ENCODE measurements at places on chromosomes 12 and 14.

- DNase-seq, result no peak
Observed at GRCh38 chr12:103696101-103696500, 109.0 kb downstream of the STAB2 start.

GRCh38 chr14:30240685-30241084 lies 313.0 kb upstream of the PRKD1 start:
- no peak for DNase-seq

- no peak for DNase-seq
Observed at GRCh38 chr12:109535231-109535862, 38.0 kb downstream of the MMAB start.

- DNase-seq, result no peak
Observed at GRCh38 chr12:53505086-53505485, 2.2 kb downstream of the NPFF start.

DNA sequence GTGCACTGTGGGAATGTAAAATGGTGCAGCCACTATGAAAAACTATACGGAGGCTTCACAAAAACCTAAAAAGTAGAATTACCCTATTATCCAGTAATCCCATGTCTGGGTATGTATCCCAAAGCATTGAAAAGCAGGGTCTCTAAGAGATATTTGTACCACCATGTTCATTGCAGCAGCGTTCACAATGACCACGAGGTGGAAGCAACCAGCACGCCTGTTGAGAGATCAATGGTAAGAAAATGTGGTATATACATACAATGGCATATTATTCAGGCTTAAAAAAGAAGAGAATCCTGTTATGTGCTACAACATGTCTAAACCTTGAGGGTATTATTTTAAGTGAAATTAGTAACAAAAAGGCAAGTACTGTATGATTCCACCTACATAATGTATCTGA lies 910 bp upstream of the NOPCHAP1 start:
- no peak for DNase-seq

DNA sequence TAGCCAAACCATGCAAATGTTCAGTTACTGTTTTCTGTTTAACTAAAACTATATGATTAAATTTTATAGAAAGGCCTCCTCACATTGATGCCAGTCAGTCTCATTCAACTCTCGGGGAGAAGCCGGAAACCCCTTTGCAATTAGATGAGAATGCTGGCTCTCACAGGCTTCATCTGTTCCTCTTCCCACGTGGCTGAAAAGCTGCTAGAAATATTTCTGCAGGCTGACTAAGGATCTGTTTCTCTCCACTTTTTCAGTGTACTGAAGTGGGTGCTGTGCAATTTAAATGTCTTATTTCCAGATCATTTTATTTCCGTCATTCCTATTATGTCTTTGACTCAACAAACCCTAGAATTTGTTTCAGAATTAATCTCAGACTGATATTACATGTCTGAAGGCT lies 17.4 kb upstream of the KCNH3 start:
- DNase-seq, result no peak

DNA sequence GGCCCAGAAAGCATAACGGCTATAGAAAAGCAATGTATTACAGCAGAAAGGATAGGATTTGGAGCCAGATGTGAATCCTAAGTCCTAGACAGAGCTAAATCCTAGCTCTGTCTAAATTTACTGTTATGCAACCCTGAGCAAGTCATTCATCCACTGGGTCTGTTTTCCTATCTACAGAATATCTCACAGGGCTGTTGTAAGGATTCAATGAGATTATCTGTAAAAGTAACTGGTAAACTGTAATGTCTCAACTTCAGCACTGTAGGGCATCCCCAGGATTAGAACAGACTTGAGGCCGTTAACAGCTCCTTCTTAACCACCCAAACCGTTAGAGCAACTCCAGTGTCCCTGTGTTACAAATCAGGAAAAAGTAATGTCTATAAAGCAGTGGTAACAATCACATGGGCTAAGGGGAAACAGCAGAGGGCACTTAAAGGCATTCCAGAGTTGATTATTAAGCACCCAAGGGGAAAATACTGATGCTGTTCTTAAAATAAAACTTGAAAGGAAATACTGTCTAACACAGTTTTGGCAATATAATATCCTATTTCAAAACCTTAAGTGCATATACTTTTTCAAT lies 10.1 kb downstream of the GMFB start:
- DNase-seq, result peak; percentile 24

- DNase-seq, result no peak
Observed at GRCh38 chr14:97874394-97874793, 1077.2 kb downstream of the VRK1 start.

GRCh38 chr14:55913324-55914025 lies 204.7 kb upstream of the PELI2 start:
- no peak for DNase-seq

DNA sequence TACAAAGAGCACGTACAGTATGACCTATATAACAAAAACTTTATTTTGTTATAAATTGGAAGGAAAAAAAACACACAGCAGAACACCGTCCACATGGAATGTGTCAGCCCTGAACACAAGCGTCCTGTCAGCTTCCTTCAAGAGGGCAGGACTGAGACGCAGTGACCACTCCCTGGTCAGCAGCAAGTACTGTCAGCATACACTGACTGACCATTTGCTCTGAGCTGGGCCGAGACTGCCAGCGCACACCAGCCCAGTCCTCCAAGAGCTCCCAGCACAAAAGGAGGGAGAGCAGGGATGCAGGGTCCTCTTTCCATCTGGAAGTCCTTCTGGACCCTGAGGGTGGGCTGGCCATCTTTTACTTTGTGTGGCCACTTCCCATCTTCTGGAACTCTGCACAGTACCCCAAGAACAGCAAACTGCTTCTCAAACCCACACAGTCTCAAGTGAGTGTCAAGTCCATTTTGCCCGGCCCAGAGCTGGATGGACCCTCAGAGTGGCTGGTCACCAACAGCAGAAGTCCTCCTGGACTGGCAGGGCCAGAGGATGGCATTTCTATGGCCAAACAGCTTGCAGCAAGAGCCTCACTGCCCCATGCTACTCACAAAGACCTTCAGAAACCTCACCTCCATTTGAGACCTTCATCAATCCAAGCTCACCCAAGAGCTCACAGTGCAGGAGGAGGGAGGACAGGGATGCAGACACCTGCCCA lies 11.7 kb downstream of the CCDC88C start:
- no peak for DNase-seq

DNA sequence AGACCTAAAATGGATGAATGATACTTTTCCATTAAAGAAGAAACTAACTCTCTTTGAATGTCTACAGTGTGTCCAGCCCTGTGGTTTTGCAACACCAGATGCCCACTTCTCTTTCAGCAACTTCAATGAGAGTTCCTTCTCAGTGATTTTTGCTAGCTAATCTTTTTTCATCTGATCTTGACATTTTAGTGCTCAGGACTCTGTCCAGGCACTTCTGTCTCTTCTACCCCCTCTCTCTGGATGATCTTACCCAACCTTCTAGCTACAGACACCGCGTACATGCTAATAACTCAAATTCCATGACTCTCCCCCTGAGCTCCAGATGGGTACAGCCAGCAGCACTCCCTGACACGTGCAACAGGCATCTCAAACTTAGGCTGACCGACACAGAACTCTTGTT lies 161.1 kb upstream of the FOXN3 start:
- DNase-seq, result no peak

DNA sequence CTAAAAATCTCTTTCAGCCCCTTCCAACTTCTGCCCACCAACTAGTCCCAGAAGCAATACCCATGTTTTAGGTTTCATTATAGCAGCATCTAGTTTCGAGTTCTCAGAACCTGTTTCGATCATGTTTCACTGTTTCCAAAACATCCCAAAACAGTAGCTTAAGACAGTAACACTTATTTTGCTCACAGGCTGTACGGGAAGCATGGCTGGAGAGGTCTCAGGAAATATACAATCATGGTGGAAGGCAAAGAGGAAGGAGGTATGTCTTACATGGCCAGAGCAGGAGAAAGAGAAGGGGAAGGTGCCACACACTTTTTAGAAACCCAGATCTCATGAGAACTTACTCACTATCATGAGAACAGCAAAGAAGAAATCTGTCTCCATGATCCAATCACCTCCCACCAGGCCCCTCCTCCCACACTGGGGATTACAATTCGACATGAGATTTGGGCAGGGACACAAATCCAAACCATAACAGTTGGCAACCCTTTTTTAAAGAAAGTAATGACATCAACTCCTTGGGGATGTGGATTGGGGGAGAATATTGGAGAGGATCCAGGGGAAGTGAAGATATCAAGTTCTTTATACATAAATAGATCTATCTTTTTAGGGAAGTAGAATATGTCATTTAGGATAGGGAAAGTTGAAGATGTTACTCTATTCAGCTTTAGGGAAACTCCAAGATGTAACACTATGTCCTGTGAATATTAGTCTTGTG lies 269.9 kb upstream of the PLEKHG7 start:
- DNase-seq, result no peak

- DNase-seq, result no peak
Observed at GRCh38 chr12:113267621-113268020, 46.4 kb downstream of the TPCN1 start.

DNA sequence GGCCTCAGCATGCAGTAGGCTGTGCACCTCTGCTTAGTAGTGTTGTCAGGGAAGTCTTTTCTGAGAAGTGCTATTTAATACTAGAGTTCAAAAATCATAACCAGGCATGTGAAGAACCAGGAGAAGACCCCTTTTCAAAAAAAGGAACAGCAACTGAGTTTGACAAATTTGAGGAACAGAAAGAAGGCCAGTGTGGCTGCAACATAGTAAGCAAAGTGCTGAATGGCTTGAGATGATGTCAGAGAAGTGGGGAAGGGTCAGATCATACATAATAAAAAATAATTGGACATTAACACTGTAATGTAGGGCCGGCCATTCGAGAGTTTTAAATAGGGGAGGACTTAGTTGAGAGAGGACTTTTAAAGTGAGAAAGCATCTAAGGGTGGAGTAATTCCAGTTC lies 11.1 kb upstream of the CNTN1 start:
- no peak for DNase-seq

GRCh38 chr12:59405992-59406391 lies 189.8 kb upstream of the SLC16A7 start:
- no peak for DNase-seq

DNA sequence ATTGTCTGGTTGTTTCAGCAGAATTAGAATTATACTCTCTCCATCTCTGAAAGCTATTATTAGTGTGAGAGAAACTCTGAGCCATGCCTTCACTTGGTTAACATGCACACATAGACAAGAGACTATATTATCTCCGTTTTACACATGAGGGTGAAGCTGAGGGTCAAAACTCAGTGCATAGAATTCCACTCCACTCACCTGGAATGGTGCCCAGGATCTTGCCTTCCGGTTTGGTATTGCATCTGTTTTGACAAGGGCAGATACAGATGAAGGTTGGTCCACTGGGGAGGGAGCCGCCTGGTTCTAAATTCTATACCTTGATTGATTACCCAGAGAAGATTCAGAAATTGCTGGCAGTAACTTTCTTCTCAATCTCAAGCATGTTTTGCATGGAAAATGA lies 149.5 kb upstream of the PELI2 start:
- DNase-seq, result no peak

DNA sequence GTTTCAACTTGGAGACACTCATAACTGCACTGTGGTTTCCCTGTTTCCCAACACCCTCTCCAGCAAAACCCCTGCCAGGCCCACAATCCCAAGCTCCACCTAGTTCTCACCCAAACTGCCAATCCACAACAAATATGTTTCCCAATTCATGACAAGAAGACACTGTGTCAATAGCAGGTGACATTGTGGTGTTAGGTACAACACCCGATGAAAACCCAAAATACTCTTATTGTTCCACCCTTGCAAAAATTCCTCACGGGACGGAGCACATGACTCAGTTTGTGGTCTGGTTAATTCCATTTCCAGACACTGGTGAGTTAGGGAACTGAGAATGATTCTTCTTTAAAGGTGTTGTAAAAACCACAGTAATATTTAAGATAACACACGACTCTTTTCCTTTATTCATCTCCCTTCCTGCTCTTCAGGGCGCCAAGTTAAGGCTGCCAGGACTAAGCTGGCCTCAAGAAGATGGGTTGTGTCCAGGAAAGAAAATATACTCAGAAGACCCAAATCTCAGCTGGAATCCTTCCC lies 735.5 kb downstream of the MED13L start:
- no peak for DNase-seq

DNA sequence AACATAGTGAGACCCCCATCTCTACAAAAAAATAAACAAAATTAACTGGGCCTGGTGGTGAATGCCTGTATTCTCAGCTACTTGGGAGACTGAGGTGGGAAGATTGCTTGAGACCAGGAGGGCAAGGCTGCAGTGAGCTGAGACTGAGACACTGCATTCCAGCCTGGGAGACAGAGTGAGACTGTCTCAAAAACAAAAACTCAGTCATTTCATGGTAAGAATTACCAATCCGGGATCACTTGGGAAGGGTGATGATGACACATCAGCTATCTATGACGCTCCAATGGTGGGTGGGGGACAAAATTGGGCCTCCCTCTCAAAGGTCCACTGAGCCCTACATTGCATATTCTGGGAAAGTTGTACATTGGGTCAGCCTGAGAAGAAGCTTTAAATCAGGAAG lies 47.7 kb downstream of the SERPINA3 start:
- no peak for DNase-seq

GRCh38 chr12:57029457-57029856 lies 13.1 kb upstream of the TAC3 start:
- no peak for DNase-seq

DNA sequence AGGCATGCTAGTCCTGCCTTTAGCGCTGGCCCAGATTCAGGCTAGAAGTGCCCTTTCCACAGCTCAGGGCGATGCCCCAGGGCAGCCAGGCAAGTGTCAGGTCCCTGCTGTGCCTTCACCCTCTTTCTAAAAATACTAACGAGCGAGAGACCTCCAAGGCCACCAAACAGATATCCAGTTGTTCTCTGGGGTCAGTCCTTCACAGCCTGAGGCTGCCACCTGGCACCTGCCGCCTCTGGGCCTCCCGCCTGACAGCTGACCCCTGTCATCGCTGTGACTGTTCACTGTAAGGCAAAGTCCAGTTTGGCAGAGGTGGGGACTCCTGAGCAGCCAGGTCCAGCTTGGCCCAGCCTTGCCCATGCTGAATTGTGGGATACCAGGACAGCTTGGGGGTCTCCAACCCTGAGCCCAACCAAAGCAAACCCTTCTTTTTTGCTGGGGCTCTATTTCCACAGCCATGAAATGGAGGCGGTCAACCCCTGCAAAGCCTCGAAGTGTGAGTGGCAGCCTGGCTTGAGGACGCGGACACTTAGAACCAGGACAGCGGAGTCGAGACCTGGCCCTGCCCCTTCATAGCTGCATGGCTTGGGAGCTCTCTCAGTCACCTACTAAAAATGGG lies 79.9 kb downstream of the NINJ2 start:
- peak; percentile 42 for DNase-seq

DNA sequence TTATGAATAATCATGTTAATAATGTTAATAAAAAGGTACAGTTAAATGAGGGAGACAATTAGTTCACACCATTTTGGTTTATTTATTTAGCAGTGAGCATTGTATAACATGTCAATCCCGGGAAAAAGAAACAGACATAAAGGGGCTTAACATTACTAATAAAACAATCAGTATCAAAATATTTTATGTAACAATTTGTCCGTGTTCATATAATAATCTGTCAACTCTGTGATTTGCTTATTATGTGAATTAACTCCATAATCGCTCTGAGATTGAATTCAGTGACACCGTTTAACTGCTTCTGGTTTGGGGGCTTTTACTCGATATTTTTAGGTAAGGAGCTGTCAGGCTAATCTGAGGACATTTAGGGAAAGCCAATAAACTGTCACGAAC lies 95.8 kb upstream of the HMGA2 start:
- no peak for DNase-seq

- peak; percentile 27 for DNase-seq
Observed at GRCh38 chr12:23722655-23723054, 226.8 kb downstream of the SOX5 start.

- peak; percentile 61 for DNase-seq
Observed at GRCh38 chr12:110281549-110282299, 677 bp downstream of the ATP2A2 start.

- peak; percentile 40 for DNase-seq
Observed at GRCh38 chr12:13173012-13173932, 23.3 kb upstream of the EMP1 start.

Data from ELF-1 (cell line).